Colonic mucosa (tissue), 4 donors: ENCODE measurements at places on chromosomes 7 and 10. TPM values are rescaled to one million over a fixed set of nuclear protein-coding genes. Genes with fewer than 3 reads are reported as not detected.

- H3K27me3 ChIP-seq: no peaks in the 10 kb centered on the region
- no peaks in the 10 kb centered on the region for H3K36me3 ChIP-seq
- no peak overlapping the region for H3K4me3 ChIP-seq
- no peak overlapping the region for H3K27ac ChIP-seq
Observed at GRCh38 chr10:66102756-66103155, 823.1 kb upstream of the LRRTM3 start.

GRCh38 chr7:46653848-46654247, 732.8 kb upstream of the IGFBP3 start:
- no peaks in the 10 kb centered on the region for H3K27me3 ChIP-seq
- no peak for DNase-seq
- no peak overlapping the region for H3K4me3 ChIP-seq
- no peaks in the 10 kb centered on the region for H3K4me1 ChIP-seq

GRCh38 chr10:118725886-118726500, 28.8 kb downstream of the CACUL1 start:
- no peaks in the 10 kb centered on the region for H3K36me3 ChIP-seq
- peaks cover 13% of the 10 kb centered on the region for H3K4me1 ChIP-seq
- H3K27ac ChIP-seq: no peak overlapping the region
- H3K27me3 ChIP-seq: no peaks in the 10 kb centered on the region

GRCh38 chr10:71219918-71220688, 7.7 kb downstream of the UNC5B start:
- no peak overlapping the region for H3K27ac ChIP-seq
- no peak for DNase-seq
- peaks cover 9% of the 10 kb centered on the region for H3K27me3 ChIP-seq
- no peak overlapping the region for H3K4me3 ChIP-seq
- H3K36me3 ChIP-seq: no peaks in the 10 kb centered on the region

DNA sequence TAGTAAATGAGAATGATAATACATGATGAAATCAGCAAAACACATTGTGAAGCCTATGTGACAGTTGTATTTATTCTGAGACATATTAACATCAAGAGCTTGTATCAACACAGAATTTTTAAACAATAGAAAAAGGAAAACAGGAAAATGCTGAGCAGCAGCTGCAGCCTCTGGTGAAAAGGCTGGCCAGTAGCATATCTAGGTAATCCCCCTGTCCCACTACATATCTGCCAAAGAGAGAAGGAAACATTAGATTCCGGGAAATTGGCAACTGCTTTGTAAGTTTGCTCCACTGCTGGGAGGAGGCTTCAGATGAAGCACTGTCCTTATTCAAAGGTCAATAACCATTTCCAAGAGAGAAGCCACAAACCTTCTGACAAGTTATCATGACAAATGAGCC, 89.4 kb downstream of the RALA start:
- H3K4me1 ChIP-seq: no peaks in the 10 kb centered on the region
- H3K27ac ChIP-seq: no peak overlapping the region
- no peak for DNase-seq
- no peaks in the 10 kb centered on the region for H3K27me3 ChIP-seq
- no peaks in the 10 kb centered on the region for H3K36me3 ChIP-seq

- H3K4me3 ChIP-seq: no peak overlapping the region
- H3K27ac ChIP-seq: no peak overlapping the region
- H3K36me3 ChIP-seq: no peaks in the 10 kb centered on the region
- H3K4me1 ChIP-seq: no peaks in the 10 kb centered on the region
Observed at GRCh38 chr7:158244873-158245723, 342.5 kb downstream of the PTPRN2 start.

- no peak overlapping the region for H3K27ac ChIP-seq
- no peak for DNase-seq
- H3K36me3 ChIP-seq: no peaks in the 10 kb centered on the region
Observed at GRCh38 chr10:131071721-131072120, 239.8 kb downstream of the TCERG1L start.

The TMEM248 gene
- total RNA-seq: 122 TPM

- H3K4me3 ChIP-seq: no peak overlapping the region
- no peaks in the 10 kb centered on the region for H3K27me3 ChIP-seq
- no peaks in the 10 kb centered on the region for H3K4me1 ChIP-seq
Observed at GRCh38 chr10:17981766-17982380, 30.2 kb downstream of the SLC39A12 start.

The NYAP1 gene
- total RNA-seq: 0.44 TPM

The UCN3 gene
- total RNA-seq: 4.0 TPM

The CALHM3 gene
- total RNA-seq: not detected

DNA sequence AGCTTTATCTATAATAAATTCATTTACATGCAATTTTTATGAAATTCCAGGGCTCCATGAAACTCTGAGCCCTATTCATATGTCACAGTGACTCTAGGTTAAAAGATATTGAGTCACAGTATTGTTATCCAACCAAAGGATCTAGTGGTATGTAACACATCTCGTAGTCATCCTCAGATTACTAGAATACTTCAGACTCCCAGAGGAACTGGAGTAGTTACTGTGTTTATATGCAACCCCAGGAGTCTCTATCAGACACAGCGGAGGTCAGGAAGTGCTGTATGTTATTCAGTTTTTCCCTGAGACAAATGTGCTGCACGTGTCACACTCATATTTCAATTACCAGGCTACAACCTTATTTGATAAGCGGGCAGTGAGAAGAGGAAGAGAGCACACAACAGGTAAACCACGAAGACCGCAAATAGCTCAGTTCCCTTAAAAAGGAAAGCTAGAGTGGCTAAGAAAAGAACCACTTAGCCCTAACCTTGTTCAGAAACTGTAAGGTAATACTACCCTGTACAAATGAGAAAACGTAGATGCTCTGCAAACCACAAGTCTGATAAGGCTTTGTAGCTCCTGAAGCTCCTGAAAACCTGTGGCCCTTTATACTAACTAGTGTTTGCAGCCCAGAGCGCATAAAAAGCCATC, 114.0 kb upstream of the CNTNAP2 start:
- no peaks in the 10 kb centered on the region for H3K27me3 ChIP-seq
- H3K4me1 ChIP-seq: no peaks in the 10 kb centered on the region
- H3K36me3 ChIP-seq: no peaks in the 10 kb centered on the region
- no peak overlapping the region for H3K4me3 ChIP-seq
- DNase-seq: no peak

DNA sequence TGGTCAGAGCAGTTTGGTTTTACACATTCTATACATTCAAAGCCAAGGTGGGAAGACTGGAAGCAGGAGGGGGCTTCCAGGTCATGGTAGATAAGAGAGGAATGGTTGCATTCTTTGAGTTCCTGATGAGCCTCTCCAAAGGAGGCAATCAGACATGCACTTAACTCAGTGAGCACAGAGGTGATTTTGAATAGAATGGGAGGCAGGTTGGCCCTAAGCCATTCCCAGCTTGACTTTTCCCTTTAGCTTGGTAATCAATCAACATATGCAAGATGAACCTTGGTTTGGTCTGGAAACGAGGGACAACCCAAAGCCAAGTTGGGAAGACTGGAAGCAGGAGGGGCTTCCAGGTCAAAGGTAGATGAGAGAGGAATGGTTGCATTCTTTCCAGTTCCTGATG, 31.4 kb downstream of the TCERG1L start:
- no peaks in the 10 kb centered on the region for H3K27me3 ChIP-seq
- no peak for DNase-seq
- no peak overlapping the region for H3K27ac ChIP-seq

- no peak overlapping the region for H3K4me3 ChIP-seq
- DNase-seq: no peak
- H3K27ac ChIP-seq: no peak overlapping the region
- no peaks in the 10 kb centered on the region for H3K36me3 ChIP-seq
- H3K27me3 ChIP-seq: no peaks in the 10 kb centered on the region
- H3K4me1 ChIP-seq: no peaks in the 10 kb centered on the region
Observed at GRCh38 chr7:3897430-3898372, 596.6 kb downstream of the SDK1 start.

GRCh38 chr7:7996568-7996967, 28.0 kb downstream of the GLCCI1 start:
- DNase-seq: no peak
- no peaks in the 10 kb centered on the region for H3K27me3 ChIP-seq
- no peaks in the 10 kb centered on the region for H3K4me1 ChIP-seq
- no peak overlapping the region for H3K27ac ChIP-seq
- H3K36me3 ChIP-seq: no peaks in the 10 kb centered on the region
- H3K4me3 ChIP-seq: no peak overlapping the region

DNA sequence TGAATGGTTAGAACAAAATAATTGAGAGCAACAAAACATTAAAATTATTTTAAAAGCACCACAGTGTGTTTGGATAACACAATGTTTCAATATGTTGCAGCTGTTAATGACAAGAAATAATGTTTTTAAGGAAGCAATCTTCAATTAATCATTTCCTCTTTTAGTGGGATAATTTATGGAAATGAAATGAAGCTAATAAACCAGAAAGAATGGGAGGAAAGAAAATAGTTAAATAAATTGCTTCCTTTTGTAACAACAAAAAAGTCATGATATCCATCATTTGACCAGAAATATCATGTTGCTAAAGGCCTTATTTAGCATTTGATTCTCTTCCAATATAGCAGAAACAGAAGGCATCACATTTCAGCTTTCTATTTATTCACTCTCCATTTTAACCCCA, 224.5 kb downstream of the SEMA3A start:
- no peak for DNase-seq
- no peak overlapping the region for H3K27ac ChIP-seq
- H3K36me3 ChIP-seq: no peaks in the 10 kb centered on the region
- no peaks in the 10 kb centered on the region for H3K27me3 ChIP-seq
- H3K4me3 ChIP-seq: no peak overlapping the region

GRCh38 chr7:80415522-80415921, 96.3 kb downstream of the GNAT3 start:
- H3K4me1 ChIP-seq: no peaks in the 10 kb centered on the region
- H3K4me3 ChIP-seq: no peak overlapping the region
- no peak for DNase-seq
- no peak overlapping the region for H3K27ac ChIP-seq
- H3K36me3 ChIP-seq: no peaks in the 10 kb centered on the region

DNA sequence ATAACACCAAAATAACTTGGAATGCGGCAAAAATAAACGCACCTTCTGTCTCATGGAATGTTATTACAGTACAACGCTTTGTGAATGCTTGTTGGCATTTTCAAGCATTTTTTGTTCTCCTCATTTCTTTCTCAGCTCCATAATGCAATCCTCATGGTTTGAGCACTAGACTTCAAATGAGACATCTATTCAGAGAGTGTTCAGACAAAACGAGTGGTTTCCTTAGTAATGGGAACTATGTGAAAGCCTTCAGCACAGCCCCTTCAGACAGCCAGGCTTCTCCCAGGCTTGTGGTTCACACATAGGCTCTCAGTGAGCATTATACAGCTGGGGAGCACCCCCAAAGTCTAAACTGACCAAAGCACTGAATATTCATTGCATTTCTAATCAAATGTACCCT, 8.6 kb upstream of the LRRN3 start:
- no peak overlapping the region for H3K4me3 ChIP-seq
- H3K4me1 ChIP-seq: no peaks in the 10 kb centered on the region
- no peak overlapping the region for H3K27ac ChIP-seq
- no peak for DNase-seq
- H3K36me3 ChIP-seq: no peaks in the 10 kb centered on the region

DNA sequence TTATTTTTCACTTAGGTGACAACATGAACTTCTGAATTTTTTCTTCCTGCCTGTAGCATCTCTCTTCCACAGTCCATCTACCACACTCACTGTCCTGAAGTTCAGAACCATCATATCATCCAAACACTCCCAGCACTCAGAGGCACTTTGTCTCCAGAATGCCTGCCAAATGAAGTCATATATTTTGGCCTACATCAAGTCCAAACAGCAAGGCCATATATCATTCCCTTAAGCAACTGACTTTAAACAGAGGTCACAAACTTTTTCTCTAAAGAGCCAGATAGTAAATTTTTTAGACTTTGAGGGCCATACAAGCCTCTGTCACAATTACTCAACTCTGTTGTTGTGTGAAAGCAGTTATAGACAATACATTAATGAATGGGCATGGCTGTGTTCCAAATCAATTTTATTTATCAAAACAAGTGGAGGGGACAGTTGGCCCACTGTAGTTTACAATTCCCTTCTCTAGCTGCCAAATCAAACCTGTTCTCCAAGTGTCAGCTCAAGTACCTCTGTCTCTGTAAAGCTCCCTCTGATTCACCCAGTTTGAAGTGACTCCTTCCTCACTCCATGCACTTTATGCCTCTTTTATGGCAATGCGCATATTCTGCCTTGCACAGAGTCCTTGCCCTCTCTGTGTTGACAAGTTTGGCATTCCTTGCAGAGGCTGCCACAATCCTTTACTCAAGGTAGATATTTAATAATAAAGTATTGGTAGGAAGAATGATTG, 305.7 kb downstream of the FZD1 start:
- H3K4me3 ChIP-seq: no peak overlapping the region
- DNase-seq: no peak

DNA sequence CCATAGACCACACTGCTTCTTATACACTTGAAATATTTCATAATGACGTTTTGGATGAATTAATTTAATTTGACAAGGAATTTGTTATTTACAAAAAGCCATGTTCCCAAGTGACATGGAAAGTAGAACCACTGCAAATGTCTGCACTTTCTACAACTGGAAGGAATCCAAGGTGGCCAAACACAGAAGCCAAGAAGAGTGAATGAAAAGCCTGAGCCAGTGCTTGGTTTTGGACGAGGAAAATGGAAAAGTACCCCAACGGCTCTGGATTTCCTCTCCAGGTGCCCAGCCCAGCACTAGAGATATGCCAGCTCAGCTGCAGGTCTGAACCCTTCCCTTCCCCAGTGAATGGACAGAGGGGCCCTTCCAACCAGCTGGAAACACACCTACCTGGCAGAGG, 279.4 kb downstream of the TNS3 start:
- DNase-seq: no peak
- no peaks in the 10 kb centered on the region for H3K4me1 ChIP-seq
- no peak overlapping the region for H3K27ac ChIP-seq
- no peaks in the 10 kb centered on the region for H3K27me3 ChIP-seq
- no peak overlapping the region for H3K4me3 ChIP-seq

GRCh38 chr10:35399414-35400009, 63.2 kb downstream of the CCNY start:
- H3K36me3 ChIP-seq: no peaks in the 10 kb centered on the region
- no peaks in the 10 kb centered on the region for H3K4me1 ChIP-seq
- H3K4me3 ChIP-seq: no peak overlapping the region
- H3K27ac ChIP-seq: no peak overlapping the region
- no peaks in the 10 kb centered on the region for H3K27me3 ChIP-seq
- DNase-seq: no peak

The SSC4D gene
- 0.45 TPM for total RNA-seq

- H3K4me3 ChIP-seq: no peak overlapping the region
- no peaks in the 10 kb centered on the region for H3K27me3 ChIP-seq
- no peak for DNase-seq
- no peaks in the 10 kb centered on the region for H3K4me1 ChIP-seq
Observed at GRCh38 chr7:45078125-45078681, 10.6 kb downstream of the NACAD start.

The HDAC9 gene
- 8.7 TPM for total RNA-seq
